ENCODE measurements at places on chromosomes 13 and 19.
A peak's percentile ranks its signal among the peaks of the same experiment; 100 is the strongest.

DNA sequence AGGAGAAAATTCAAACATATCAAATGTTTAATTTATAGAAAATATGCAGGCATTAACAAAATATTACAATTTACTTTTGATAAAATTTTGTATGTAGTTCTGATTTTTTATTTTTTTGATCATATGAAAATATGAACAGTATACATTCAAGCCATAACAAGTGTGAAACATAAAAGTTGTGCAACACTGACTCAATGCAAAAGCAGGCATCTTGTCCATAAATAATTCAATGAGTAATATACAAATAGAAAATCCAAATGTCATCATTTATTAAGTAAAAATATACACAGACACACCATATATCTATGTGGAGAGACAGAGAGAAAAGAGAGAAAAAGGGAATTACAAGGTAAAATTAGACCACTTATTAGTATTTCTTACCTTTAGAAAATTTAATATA lies 1183.9 kb downstream of the SLITRK1 start:
- DNase-seq, result peak; percentile 45

DNA sequence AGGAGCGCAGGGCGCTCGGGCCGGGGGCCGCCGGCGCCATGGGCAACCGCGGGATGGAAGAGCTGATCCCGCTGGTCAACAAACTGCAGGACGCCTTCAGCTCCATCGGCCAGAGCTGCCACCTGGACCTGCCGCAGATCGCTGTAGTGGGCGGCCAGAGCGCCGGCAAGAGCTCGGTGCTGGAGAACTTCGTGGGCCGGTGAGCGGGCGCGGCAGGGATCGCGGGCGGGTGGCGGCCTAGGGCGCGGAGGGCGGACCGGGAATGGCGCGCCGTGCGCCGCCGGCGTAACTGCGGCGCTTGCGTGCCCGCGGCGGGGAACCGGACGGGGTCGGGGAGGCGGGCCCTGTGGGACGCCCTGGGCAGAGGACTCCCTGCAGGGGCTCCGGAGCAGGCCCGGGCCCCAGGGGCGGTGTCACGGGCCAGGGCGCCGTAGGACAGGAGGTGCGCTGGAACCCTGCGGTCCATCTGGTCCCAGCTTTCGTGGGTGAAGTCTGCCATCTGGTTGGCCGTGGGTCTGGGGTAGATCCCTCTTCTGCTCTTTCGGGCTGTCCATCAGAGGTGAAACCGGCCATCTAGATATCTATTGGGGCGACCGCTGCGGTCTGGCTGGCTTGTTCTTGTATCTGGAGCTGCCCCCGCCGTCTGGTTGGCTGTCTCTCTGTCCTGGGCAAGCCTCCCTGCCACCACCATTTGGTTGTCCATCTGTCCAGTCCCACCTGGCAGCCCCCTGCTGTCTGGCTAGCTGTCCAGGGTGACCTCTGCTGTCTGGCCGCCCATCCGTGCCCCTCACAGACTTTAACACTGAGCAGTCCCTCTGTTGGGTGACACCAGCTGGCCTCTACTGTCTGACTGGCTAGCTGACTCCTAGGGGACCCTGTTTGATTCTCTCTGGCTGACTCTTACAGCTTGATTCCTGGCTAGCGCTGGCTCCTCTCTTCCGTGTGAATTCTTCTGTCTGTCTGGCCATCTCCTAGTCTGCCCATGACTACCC lies 622 bp downstream of the DNM2 start:
- DNase-seq, result peak; percentile 26

GRCh38 chr19:14479975-14480699 lies 5.0 kb upstream of the PTGER1 start:
- no peak for DNase-seq

DNA sequence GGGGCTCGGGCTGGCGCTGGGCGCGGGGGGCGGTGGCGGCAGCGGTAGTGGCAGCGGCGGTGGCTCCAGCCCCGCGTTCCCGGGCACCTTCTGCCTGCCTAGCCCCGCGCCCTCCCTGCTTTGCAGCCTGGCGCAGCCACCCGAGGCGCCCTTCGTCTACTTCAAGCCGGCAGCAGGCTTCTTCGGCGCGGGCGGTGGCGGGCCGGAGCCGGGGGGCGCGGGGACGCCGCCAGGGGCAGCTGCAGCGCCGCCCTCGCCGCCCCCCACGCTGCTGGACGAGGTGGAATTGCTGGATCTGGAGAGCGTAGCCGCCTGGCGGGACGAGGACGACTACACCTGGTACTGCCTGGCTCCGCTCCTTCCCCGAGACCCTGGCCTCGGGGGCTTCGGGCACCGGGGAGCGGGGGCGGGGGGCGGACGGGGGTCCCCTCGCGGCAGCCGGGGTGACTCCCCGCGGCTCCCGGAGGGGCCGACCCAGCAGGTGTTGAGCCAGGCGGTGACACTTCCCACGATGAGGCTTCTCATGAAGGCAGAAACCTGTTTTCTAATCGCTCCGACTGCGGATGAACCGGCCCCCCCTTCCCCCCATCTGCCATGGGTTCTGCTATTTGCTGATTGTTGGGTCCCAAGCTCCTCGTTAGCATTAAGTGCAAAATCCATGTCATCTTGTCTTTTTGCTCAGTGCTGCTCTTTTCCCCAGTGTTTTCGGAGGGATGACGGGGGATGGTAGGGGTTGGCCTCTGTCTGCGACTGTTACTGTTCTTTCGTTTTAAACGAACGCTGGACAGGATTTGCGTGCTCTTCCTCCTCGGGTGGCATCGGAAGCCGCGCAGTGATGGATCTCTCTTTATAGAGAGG lies 943 bp downstream of the SLAIN1 start:
- no peak for DNase-seq

GRCh38 chr19:51064534-51065220 lies at the start of gene KLK13:
Gene KLK13 (minus strand): TSS chr19:51065092. CDS start chr19:51065067, 25 bp downstream.
- DNase-seq, result peak; percentile 25

DNA sequence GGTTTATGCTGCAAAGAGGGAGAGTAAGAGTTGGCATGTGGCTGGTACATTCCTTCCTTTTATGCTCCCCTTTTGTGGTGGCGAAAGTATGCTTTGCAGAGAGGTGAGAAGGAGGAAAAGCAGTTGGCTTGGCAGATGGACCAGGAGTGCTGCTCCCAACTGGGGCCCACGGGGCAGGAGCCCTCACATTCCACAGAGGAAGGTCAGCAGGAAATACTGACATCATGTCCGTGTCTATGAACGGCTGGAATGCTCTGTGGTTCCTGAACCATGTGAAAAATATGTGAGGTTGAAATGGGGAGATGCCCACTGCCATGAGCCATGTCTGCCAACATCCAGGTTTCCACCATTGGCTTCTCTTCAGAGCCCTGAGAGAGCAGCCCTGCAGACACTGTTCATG lies 33.3 kb upstream of the GAS6 start:
- peak; percentile 89 for DNase-seq

DNA sequence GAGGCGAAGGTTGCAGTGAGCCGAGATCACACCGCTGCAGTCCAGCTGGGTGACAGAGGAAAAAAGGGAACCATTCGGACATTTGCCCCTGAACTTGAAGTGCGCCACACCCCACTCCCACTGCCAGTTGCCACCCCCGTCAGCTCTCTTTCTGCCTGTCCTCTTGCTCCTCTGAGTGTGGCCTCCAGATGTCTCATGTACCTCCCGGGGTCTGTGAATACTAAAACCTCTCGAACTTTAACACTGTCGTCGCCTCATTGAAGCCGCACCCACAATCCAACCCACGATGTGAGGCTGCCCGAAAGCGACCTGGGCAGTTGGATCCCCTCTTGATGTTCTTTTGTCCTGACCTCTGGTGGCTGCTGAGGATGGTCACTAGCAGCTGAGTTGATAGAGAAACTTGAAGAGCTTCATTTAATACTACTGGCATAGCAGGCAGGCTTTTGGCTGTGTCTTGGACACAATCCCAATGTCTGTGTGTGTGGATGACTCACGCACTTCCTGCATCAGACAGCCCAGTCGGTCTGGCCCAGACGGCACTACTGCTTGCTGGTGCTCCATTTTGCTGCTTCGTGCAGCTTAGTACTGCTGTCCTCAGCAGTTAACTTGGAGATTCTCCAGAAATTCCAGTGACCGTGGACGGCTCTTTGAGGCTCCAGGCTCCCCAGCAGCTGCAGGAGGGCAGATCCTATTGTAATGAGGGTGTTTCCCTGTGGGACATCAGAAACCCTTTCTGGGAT lies 4.2 kb downstream of the FPR3 start:
- peak; percentile 97 for DNase-seq

GRCh38 chr19:52541608-52542007 lies 14.1 kb downstream of the ZNF808 start:
- no peak for DNase-seq

DNA sequence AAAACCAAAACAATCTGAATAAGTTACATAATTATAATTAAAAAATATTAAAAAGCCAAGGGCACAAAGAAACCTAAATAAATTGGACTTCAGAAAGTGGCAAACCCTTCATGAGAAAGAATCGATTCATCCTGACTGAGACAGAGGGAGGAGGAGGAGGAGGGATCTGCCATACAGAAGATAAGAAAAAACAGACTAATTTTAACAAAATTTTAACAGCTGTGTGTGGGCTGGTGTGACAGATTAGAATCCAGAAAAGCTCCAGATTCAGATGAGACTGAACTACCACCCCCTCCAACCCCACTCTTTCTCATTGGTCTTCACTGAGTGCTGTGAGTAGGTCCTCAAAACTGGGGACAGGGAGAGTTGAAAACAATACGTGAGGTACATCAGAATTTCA lies 111.5 kb upstream of the HTR2A start:
- DNase-seq, result no peak

GRCh38 chr13:97120346-97120745 lies 101.8 kb upstream of the MBNL2 start:
- peak; percentile 82 for DNase-seq

DNA sequence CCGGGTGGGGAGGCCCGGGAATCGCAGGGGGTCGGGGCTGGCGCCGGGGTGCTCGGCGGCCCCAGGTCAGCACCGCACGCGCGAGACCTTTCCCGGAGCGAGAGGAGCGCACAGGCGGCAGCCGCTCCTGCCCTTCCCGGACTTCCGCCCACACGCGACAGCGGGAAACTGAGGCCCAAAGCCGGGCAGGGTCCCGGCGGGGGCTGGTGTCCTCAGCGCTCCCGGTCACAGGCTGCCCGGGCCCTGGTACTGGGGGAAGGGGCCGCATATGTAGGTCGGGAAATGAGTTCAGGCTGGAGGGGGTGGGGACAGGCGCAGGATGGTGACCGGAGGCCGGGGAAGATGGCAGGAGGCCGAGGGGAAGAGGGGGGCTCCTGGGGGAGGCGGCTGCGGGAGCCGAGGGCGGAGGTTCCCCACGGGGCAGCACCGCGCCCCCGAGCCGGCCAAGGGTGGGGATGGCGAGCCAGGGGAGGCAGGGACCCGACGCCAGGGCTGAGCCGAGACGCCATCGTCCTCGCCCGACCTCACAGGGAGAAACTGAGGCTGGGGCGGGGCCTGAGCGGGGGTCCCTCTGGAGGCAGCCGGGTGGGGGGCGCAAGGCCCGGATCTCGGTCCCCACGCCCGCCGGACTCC lies 662 bp downstream of the CBARP start:
- DNase-seq, result peak; percentile 34
